ENCODE measurements at places on chromosomes 4 and X.

DNA sequence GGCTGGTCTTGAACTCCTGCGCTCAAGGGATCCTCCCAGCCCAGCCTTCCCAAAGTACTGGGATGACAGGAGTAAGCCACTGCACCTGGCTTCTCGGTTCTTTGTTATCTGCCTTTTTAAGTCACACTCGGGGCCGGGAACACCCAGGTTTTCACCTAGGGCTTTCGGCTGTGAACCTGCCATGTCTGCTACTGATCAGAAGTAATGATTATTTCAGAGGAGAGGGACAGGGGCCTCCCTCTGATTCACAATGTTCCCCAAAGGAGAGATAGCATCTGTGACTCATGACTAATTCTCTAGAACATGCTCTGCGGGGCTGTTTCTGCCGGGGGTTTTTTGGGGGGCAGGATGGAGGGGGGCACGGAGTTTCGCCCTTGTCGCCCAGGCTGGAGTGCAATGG, 26.9 kb downstream of the CRLF2 start:
- DNase-seq, result no peak

GRCh38 chr4:82733636-82734035, 65.0 kb downstream of the SCD5 start:
- no peak for DNase-seq

- DNase-seq, result no peak
Observed at GRCh38 chr4:125321709-125322365, 7.1 kb downstream of the FAT4 start.

DNA sequence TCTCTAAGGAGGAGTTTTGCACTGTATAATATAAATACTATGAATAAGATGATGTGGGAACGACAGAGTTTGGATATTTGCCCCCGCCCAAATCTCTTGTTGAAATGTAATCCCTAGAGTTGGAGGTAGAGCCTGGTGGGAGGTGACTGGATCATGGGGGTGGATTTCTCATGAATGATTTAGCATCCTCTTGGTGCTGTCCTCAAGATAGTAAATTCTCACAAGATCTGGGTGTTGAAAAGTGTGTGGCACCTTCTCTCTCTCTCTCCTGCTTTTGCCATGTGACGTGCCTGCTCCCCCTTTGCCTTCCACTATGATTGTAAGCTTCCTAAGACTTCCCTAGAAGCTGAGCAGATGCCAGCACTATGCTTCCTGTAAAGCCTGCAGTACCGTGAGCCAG, 241.6 kb upstream of the ETNPPL start:
- no peak for DNase-seq

- no peak for DNase-seq
Observed at GRCh38 chr4:131054489-131055019, 1958.6 kb downstream of the C4orf33 start.

GRCh38 chrX:45295259-45295986, 94.7 kb upstream of the DIPK2B start:
- DNase-seq, result no peak

GRCh38 chr4:5791654-5792053, 80.7 kb downstream of the EVC start:
- no peak for DNase-seq

GRCh38 chr4:184475096-184475461, 729 bp upstream of the IRF2 start:
- peak; percentile 51 for DNase-seq

GRCh38 chr4:80202190-80202711, 4.9 kb downstream of the PRDM8 start:
- DNase-seq, result peak; percentile 68

DNA sequence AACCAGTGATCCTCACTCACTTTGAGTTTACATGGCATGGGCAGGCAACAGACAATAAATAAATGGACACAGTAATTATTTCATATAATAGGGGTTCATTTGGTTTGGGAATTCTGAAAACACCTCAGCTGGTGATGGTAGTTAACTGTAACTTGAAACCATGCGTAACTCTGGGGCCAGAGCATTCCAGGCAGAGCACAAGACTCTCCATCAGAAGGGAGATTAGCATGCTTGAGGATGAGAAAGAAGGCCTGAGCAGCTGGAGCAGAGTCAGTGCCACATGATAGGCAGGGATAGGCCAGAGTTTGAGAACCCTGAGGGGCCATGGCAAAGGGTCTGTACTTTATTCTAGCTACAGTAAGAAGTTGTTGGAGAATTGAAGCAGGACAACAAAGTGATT, 56.3 kb upstream of the CXCL8 start:
- no peak for DNase-seq

GRCh38 chr4:18635531-18635930, 614.0 kb upstream of the LCORL start:
- DNase-seq, result no peak

GRCh38 chr4:62871078-62871477, 1538.2 kb downstream of the TECRL start:
- DNase-seq, result no peak

DNA sequence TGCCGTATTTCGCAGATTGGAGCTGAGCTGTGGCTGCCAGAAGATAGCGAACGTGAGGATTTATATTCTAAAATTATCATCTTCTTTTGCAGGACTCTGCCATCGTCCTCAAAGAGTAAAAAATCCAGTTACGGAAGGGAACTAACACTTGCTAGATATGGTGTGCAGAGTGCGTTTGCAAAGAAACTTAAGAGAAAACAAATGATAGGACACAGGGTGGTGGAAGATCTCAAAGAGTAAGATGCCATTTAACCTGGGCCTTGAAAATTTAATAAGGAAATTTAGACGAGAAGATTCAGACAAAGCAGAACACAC, 566 bp downstream of the LARP7 start:
- DNase-seq, result no peak

- DNase-seq, result no peak
Observed at GRCh38 chrX:39008549-39008948, 207.3 kb downstream of the MID1IP1 start.

- DNase-seq, result no peak
Observed at GRCh38 chr4:73730867-73731266, 9.5 kb upstream of the CXCL8 start.

GRCh38 chr4:153619811-153620210, 64.3 kb upstream of the TLR2 start:
- DNase-seq, result no peak

DNA sequence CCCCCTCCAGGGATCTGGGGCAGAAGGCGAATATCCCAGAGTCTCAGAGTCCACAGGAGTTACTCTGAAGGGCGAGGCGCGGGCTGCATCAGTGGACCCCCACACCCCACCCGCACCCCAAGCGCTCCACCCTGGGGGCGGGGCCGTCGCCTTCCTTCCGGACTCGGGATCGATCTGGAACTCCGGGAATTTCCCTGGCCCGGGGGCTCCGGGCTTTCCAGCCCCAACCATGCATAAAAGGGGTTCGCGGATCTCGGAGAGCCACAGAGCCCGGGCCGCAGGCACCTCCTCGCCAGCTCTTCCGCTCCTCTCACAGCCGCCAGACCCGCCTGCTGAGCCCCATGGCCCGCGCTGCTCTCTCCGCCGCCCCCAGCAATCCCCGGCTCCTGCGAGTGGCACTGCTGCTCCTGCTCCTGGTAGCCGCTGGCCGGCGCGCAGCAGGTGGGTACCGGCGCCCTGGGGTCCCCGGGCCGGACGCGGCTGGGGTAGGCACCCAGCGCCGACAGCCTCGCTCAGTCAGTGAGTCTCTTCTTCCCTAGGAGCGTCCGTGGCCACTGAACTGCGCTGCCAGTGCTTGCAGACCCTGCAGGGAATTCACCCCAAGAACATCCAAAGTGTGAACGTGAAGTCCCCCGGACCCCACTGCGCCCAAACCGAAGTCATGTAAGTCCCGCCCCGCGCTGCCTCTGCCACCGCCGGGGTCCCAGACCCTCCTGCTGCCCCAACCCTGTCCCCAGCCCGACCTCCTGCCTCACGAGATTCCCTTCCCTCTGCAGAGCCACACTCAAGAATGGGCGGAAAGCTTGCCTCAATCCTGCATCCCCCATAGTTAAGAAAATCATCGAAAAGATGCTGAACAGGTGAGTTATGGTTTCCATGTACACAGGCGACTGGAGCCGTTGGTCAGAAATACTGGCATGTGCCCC, at the start of gene CXCL1:
Gene CXCL1 (plus strand): TSS at position 264 of the 926 bp plus-strand sequence. CDS start 78 bp downstream, at position 342.
- DNase-seq, result no peak

DNA sequence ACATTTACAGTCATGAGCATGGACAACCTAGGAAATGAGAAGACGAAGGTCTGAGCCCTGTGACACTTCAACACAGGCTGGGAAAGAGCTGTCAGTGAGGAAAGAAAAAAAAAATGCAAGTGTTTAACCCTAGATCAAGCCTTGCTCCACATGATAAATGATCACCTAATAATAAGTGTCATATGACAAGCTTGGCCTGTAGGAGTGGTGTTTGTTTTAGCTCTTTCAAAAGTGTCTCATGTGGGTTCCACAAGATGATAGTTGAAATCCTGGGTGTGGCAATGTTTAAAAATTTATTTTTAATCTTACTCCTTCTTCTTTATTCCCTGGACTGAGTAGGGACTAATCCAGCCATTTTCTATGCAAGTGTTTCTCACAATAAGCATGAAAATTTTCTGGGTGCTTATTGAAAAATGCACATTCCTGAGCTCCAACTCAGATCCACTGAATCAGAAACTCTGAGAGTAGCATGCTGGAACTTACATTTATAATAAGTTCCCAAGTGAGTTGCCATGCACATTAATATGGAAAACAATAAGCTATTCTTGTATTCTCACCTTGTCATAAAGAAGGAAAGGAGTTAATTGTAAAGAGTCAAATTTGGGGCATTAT, 138.3 kb downstream of the AREG start:
- DNase-seq, result no peak

DNA sequence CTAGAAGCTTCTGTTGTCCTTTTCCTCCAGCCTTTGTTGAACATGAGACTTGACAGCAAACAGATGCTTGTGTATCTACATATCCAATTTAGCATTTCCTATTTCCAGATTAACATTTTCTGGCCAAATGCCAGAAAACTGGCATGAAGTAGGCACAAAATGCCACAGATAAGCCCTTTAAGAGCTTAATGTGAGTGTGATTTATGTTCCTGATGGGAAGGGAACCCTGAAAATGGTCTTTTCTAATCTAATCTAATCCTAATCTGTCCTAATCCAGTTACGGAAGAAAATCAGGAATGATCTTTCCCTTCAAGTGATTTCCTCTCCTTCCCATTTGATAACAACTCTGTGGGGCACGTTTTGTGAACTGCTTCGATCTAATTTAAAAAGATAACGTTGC, 133.0 kb upstream of the C1QTNF7 start:
- no peak for DNase-seq

- DNase-seq, result no peak
Observed at GRCh38 chr4:171846232-171846631, 33.0 kb downstream of the GALNTL6 start.

GRCh38 chrX:38332505-38332904, 5.2 kb upstream of the RPGR start:
- DNase-seq, result no peak

DNA sequence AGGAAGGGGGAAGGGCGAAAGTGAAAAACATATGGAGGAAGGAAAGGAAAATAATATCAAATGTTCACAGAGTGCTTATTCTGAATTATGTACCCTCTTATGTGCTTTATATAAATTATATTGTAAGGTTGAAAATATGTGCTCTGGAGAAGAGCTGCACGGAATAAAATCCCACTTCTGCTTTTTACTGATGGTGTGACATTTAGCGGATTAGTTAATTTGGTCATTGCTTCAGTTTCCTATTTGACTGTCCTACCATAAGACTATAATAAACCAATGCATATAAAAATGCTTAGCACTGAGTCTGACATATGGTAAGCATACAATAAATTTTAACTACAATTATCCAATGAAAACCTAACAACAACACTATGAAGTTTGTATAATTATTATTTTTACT, 86.2 kb downstream of the NPFFR2 start:
- DNase-seq, result no peak

- no peak for DNase-seq
Observed at GRCh38 chr4:120158841-120159463, 92.3 kb upstream of the MAD2L1 start.

DNA sequence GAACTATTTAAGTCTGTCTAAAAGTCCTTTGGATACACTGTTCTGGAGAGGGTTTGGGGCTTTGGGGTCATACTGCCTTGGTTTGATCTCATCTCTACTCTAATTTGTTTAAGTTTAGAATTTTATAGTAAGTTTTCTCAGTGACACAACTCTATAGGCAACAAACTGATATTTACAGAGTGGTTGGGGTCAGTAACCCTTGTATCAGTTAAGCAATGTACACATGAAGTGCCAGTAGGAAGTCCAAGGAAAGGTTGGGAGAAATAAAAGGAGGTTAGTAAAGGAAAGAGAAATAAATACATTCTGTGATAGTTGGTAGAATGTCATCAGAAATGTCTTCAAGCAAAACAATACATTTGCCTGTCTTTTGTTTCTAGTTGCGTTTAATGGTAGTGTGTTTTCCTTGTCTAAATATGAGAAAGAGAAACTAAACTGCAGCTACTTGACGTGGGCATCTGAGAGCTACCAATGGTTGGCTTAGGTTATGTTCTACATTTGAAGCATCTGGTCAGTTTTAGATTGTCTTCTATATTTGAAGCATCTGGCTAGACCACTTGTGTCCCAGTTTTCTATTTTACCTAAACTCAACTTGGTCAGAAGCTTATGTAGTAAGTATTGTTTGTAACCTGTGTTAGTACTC, 6.9 kb downstream of the ATP7A start:
- no peak for DNase-seq

GRCh38 chr4:151313306-151314009, 11.9 kb downstream of the SH3D19 start:
- DNase-seq, result no peak

DNA sequence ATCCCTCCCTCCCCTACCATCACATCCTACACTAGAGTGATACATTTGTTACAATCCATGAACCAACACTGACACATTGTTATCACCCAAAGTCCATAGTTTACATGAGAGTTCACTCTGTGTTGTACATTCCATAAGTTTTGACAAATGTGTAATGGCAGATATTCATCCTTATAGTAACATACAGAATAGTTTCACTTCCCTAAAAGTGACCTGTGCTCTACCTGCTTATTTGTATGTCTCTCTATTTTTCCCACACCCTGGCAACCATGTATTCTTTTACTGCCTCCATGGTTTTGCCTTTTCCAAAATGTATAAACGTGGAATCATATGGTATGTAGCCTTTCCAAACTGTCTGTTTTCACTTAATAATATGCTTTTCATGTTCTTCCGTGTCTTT, 42.2 kb upstream of the HPGD start:
- no peak for DNase-seq

GRCh38 chr4:67436742-67437141, 108.6 kb downstream of the CENPC start:
- DNase-seq, result no peak

DNA sequence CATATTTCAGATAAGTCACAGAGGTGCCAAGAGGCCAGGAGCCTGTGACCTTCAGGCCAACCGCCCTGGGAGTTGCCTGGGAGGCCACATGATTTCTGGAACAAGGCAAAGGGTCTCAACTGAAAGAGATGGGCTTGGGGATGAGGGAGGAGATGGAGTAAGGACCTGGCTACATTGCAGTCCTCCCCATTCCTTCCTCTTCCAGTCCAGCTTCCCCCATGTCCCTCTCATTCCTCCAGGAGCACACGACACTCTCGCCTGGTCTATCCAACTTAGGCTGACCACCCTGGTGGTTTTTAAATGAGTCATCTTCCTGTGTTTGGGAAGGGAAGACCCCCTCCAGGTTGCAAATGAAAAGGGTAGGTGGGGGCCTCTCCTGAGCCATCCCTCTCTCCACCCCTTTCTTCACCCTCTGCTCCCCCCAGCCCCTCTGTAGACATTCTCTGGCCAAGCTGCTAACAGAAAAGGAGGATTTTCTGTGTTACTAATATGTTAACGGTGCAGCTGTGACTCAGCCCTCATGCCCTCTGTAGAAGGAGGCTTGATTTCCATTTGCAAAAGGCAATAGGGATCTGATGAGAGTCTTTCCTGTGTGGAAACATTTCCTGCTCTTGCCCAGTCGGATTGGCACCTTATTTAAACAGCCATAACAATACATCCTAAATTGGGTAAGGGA, 79.2 kb downstream of the RTL5 start:
- DNase-seq, result no peak
